Osteocyte (in vitro differentiated cells): ENCODE measurements at places on chromosomes 3 and 15. TPM values are rescaled to one million over a fixed set of nuclear protein-coding genes. Genes with fewer than 3 reads are reported as not detected.

GRCh38 chr3:134562055-134562454, 76.2 kb downstream of the CEP63 start:
- no peak overlapping the region for H3K4me3 ChIP-seq
- no peak overlapping the region for H3K27ac ChIP-seq
- no peaks in the 10 kb centered on the region for H3K27me3 ChIP-seq
- H3K36me3 ChIP-seq = peaks cover 40% of the 10 kb centered on the region
- H3K4me1 ChIP-seq = no peaks in the 10 kb centered on the region

GRCh38 chr3:168416446-168416845, 320.7 kb upstream of the GOLIM4 start:
- H3K4me1 ChIP-seq = no peaks in the 10 kb centered on the region
- no peaks in the 10 kb centered on the region for H3K36me3 ChIP-seq
- no peak overlapping the region for H3K4me3 ChIP-seq
- H3K27ac ChIP-seq = no peak overlapping the region

DNA sequence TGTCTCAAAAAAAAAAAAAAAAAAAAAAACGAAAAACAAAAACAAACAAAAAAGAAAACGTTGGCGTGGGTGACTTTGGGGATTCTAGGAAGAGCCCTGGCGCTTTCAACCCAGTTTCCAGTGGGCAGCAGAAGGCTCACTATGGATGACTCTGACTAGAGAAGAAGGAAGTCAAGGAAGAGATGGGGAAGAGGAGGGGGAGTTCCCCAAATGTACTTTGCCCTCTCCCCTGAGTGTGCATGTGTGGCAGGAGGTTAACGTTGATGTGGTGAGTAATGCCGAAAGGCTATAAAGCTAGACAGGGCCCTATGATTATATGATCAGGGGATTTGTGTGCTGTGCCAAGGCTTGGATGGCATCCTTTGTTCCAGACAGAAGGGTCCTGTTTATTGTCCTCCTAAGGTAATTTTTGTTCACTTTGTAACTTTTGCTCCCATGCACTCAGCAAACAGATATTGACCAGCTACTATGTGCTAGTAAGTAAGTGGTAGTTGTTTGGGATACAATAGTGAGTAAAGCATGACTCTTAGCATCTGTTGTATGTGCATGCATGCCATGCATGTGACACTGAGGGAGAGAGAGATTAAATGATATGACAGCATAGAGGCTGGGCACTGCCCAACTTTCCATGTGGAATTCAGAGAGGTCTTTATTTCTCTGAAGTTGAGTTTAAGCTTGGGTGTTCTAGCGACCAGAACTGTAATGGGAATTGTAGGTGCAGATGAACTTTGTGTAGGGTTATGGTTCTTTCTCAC, 750 bp upstream of the HHLA2 start:
- no peaks in the 10 kb centered on the region for H3K36me3 ChIP-seq
- no peak for DNase-seq
- H3K27me3 ChIP-seq = peaks cover 11% of the 10 kb centered on the region

DNA sequence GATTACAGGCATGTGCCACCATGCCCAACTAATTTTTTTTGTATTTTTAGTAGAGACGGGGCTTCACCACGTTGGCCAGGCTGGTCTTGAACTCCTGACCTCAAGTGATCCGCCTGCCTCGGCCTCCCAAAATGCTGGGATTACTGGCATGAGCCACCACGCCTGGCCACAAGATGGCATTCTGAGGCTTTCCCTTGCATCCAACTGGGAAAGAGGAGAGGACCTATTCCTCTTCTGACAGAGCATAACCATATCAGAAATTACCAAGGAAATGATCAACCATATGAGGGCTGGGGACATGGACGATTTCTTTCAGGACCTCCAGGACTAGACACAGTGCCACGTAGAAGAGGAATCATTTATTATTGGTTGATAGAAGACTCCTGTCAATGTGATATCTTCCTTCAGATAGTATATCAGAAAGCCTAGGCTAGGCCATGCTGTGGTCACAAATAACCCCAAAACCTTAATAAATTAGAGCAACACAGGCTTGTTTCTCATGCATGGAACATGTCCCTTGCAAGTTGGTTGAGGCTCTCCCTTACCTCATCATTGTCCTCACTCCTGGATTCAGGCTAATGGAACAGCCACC, 372.3 kb upstream of the IL12A start:
- H3K4me3 ChIP-seq = no peak overlapping the region
- no peak overlapping the region for H3K27ac ChIP-seq
- H3K27me3 ChIP-seq = no peaks in the 10 kb centered on the region

DNA sequence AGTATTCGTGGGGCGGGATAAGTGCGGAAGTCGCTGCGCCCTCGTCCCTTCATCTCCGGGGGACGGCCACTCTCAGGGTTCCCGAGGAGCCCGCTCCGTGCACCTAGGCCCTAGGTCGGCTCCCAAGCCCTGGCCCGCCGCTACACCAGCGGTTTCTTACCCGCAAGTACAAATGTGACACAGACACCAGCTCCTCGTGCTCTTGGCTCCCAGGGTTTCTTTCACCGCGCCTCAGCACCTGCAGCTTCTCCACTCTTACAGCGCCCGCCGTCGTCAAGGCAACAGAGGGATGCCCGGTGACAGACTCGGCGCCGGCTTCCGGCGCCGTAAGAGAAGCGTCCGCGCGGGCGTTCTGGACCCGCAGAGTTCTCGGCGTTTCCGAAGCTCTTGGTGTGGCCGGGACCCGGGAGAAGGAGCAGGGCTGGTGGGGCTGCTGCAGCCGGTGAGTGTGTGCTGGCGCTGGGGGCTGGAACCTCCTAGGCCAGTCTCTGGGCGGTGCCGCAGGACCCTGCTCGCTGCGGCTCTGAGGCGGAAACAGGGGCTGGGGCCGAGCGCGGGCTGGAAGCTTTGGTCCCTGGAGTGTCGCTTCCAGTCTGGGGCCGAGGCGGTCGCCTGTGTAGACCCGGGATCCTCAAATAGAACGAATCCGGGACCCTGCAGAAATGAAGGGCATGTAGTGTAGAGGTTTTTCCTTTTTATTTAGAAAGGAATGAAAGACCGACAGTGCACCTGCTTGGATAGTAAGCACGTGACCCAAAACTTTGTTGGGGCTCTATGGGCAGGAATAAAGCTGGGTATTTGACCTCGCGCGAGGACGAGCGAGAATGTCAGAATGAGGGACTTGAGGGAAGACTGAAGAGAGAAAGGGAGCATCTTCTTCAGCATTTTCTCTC, 155.4 kb upstream of the GOLGA6L4 start:
- peak; percentile 84 for DNase-seq
- no peaks in the 10 kb centered on the region for H3K36me3 ChIP-seq
- H3K4me3 ChIP-seq = peak overlapping the region; percentile 73
- no peak overlapping the region for H3K27ac ChIP-seq
- peaks cover 43% of the 10 kb centered on the region for H3K27me3 ChIP-seq

GRCh38 chr15:56353740-56354139, 11.5 kb upstream of the TEX9 start:
- peaks cover 6% of the 10 kb centered on the region for H3K27me3 ChIP-seq
- peaks cover 3% of the 10 kb centered on the region for H3K4me1 ChIP-seq
- H3K4me3 ChIP-seq = no peak overlapping the region
- no peak overlapping the region for H3K27ac ChIP-seq

- peaks cover 2% of the 10 kb centered on the region for H3K36me3 ChIP-seq
- H3K4me3 ChIP-seq = no peak overlapping the region
- peaks cover 35% of the 10 kb centered on the region for H3K4me1 ChIP-seq
- no peaks in the 10 kb centered on the region for H3K27me3 ChIP-seq
- no peak overlapping the region for H3K27ac ChIP-seq
Observed at GRCh38 chr3:189269365-189269764, 97.6 kb downstream of the TPRG1 start.

GRCh38 chr15:26974120-26974780, 3.3 kb downstream of the GABRG3 start:
- H3K4me1 ChIP-seq = peaks cover 4% of the 10 kb centered on the region
- no peak for DNase-seq
- no peaks in the 10 kb centered on the region for H3K36me3 ChIP-seq

DNA sequence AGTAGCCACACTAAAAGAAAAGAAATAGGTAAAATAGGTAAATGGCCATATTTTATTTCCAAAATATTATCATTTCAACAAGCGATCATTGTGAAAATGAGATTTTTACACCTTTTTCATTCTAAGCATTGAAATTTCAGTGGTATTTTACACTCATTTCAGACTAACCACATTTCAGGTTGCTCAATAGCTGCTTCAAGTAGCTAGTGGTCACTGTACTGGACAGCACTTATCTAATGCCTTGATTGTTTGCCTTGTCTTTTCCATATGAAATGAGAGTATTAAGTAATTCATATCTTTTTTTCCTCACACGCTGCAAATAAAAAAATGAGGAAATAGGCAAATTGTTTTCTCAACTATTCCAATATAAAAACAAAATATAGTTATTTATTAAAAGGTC, 332.8 kb downstream of the NLGN1 start:
- no peak for DNase-seq
- peaks cover 10% of the 10 kb centered on the region for H3K4me1 ChIP-seq

- no peak overlapping the region for H3K4me3 ChIP-seq
- no peak for DNase-seq
- no peak overlapping the region for H3K27ac ChIP-seq
- H3K27me3 ChIP-seq = no peaks in the 10 kb centered on the region
Observed at GRCh38 chr15:89067751-89068150, 20.5 kb upstream of the ABHD2 start.

DNA sequence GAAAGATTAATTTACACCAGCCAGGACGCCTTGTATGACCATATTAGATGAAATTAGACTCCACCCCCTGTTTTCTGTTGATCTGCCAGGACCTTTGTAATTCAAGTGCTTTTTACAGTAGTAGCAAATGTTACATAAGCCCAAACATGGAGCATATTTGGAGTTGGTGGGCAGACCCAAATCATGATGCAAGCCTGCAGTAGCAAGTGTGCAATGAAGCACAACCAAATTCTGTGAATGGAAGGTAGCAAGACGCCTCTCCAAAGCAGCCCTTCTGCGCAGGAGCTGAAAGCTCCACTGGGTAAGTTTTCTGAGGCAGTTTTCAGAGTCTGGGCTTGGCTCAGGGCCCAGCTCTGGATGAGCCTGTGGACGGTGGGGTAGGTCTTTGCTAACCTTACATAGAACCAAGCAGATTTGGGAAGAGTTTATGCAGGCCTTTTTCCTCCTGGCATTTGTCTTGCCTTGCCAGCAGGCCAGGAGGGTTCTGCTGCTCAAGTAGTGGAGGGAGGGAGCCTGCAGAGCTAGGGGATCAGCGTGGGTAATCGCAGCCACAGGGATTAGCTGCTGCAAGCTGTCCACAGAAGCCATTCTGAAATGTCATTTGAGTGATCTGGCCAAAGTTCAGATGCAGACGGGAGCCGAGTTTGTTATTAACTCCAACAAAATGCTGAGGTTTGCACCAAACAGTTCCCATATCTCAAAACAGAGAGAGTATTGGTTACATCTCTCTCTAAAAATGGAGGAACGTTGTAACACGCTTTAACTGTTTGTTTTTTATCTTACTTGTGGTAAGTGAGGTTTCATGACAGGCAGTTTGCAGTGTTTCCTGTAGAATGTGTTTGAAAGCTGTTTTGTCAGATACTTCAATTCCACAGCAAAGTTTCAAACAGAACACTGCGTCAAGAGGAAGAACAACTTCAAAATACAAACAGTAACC, 55.4 kb downstream of the PSMD6 start:
- H3K27me3 ChIP-seq = no peaks in the 10 kb centered on the region
- no peak for DNase-seq
- peak overlapping the region; percentile 42 for H3K27ac ChIP-seq
- no peaks in the 10 kb centered on the region for H3K36me3 ChIP-seq
- peaks cover 64% of the 10 kb centered on the region for H3K4me1 ChIP-seq

DNA sequence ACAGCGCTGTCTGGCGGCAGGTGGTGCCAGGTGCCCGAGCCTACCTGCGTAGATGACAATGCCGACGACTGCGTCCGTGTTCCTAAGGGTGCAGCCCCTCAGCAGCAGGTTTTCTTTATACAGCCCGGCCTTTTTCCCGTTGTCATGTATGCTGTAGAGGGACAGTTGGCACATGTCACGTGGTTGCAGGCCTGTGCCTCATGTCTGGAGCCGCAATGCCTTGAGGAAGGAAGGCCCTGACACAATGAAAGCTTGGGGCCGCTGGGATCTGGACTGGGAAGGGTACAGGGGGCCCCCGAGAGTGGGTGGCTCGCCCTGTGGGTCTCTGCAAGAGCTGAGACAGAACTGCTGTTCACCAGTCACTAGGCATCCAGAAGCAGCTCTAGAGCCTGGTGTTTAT, 136.0 kb downstream of the ATP10A start:
- no peaks in the 10 kb centered on the region for H3K27me3 ChIP-seq
- no peak overlapping the region for H3K4me3 ChIP-seq
- H3K4me1 ChIP-seq = peaks cover 37% of the 10 kb centered on the region
- peak overlapping the region; percentile 85 for H3K27ac ChIP-seq
- peak; percentile 40 for DNase-seq
- peaks cover 38% of the 10 kb centered on the region for H3K36me3 ChIP-seq

GRCh38 chr3:12632523-12632922, 31.4 kb downstream of the RAF1 start:
- H3K36me3 ChIP-seq = peaks cover 2% of the 10 kb centered on the region
- DNase-seq = no peak
- no peak overlapping the region for H3K4me3 ChIP-seq

GRCh38 chr3:153625506-153625905, 463.5 kb downstream of the RAP2B start:
- H3K4me3 ChIP-seq = no peak overlapping the region
- peaks cover 18% of the 10 kb centered on the region for H3K27me3 ChIP-seq
- DNase-seq = no peak
- H3K27ac ChIP-seq = no peak overlapping the region

DNA sequence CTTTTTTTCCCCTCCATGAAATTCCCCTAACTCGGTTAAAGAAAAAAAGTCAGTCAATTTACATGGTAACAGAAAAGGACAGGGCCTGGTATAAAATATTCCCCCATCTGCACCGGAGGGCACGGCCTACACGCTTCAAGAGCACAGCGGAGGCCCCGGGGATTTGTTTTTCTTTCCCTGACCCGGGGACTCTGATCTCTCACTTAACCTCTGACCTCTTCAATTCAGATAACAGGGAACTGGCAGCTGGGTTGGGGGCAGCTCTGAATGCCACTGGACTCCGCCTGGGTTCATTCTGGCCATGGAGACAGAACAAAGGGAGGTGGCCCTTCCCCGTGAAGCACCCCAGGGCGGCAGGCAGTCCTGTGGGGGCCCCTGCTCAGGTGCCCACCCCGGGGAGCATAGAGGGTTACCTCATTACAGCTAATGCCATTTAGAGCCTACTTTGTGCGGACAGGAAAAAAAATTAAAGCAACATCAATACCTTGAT, 257.5 kb downstream of the SHQ1 start:
- H3K27me3 ChIP-seq = no peaks in the 10 kb centered on the region
- peaks cover 24% of the 10 kb centered on the region for H3K4me1 ChIP-seq
- H3K4me3 ChIP-seq = no peak overlapping the region
- DNase-seq = no peak
- H3K36me3 ChIP-seq = no peaks in the 10 kb centered on the region

Gene FANCD2OS
- total RNA-seq = not detected in 2 replicates

Gene GOLGA6L10
- total RNA-seq = 1.6 and 2.9 TPM in 2 replicates

Gene STAC
- not detected in 2 replicates for total RNA-seq

Gene GOLGA6L9
- 2.6 and 2.8 TPM in 2 replicates for total RNA-seq

Gene ABHD14A
- 12.2 and 14.6 TPM in 2 replicates for total RNA-seq

Gene CHRNB4
- total RNA-seq = not detected in 2 replicates

Gene SV2B
- total RNA-seq = not detected in 2 replicates

Gene SYNPR
- not detected in 2 replicates for total RNA-seq

Gene ZNF502
- not detected in 2 replicates for total RNA-seq
